ENCODE measurements at places on chromosomes 7 and 10.

GRCh38 chr10:24645784-24646183 is 77.9 kb downstream of the ARHGAP21 start:
- DNase-seq, result peak; percentile 82

- no peak for DNase-seq
Observed at GRCh38 chr7:33762151-33762910, 143.0 kb upstream of the BMPER start.

- DNase-seq, result peak; percentile 31
Observed at GRCh38 chr7:31432836-31433340, 81.0 kb upstream of the ITPRID1 start.

GRCh38 chr10:112532189-112532588 is 85.2 kb downstream of the VTI1A start:
- DNase-seq, result no peak

DNA sequence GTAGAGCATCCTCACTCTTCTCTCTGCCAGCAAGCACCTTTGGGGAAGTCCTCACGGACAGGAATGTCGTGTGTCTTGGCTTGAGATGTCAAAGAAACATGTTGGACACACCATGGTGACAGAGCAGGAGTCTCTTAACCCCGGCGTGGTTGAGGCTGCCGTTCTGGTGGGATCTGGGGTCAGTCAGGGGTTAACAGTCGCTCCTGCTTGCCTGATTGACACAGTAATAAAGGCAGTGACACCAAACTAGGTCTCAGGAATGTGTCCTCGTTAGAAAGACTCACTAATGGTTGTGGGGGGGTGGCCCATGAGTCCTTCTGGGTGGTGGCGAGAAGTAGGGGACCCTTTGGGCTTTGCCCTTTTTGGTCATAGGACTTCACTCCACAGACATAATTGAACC is 69.0 kb downstream of the TCF7L2 start:
- DNase-seq, result no peak

DNA sequence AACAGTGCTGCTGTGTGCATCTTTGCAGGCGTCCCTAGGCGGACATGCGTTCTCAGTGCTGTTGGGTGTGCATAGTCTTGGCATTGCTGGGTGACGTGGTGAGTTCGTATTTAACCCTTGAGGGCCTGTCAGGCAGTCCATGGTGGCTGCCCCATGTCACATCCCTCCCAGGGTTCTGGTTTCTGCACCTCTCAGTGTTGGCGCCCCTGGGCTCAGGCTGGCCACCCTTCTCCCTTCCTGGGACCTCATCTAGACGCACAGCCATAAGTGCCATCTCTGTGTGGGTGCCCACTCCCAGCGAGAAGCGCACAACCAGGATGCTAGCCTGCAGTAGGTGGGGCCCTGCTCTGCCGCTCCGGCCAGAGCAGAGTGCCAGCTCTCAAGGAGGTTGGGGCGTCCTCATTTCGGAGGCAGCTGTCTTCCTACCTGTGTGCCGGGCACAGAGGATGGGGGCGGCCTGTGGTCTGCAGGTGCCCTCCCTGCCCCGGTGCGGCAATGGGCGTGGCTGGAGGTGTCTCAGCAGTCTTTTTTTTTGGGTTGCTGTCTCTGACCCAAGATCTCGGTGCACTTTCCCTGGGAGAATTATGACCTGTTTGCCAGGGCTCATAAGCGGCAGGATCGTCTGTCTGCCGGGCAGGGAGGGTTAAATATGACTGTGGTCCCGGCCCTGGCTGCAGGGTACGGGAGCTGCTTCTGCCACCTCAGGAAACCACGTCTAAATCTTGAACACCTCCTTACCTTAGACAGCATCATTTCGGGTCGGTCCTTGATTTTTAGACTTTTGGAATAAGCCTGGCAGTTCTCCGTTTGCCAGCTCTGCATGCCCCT is 6.5 kb downstream of the INPP5A start:
- no peak for DNase-seq

DNA sequence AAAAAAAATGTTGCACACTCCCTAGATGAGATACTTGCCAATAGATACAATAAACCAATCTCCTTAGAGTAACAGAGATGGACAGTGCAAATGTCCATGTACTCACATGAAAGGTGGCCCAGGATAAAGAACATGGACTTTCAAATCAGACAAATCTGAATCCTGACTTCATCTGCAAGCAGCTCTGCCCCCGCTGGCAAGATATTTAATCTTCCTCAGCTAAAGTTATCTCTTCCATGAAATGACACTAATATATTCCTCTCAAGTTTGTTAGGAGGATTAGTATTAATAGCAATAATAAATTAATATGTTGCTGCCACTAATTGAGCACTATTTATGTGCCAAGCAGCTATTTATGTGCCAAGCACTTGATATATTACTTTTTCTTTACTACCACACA is 148.6 kb upstream of the YAE1 start:
- no peak for DNase-seq
